ENCODE measurements at places on chromosomes 5 and 9.

- no peak for DNase-seq
Measured at GRCh38 chr5:56862909-56863308, 46.5 kb upstream of the SETD9 start.

GRCh38 chr5:123451047-123451446 lies 27.8 kb upstream of the CEP120 start:
- DNase-seq: no peak

GRCh38 chr5:176796411-176796810 lies 13.9 kb upstream of the UNC5A start:
- no peak for DNase-seq

GRCh38 chr9:123058834-123059233 lies 25.4 kb downstream of the GPR21 start:
- no peak for DNase-seq

DNA sequence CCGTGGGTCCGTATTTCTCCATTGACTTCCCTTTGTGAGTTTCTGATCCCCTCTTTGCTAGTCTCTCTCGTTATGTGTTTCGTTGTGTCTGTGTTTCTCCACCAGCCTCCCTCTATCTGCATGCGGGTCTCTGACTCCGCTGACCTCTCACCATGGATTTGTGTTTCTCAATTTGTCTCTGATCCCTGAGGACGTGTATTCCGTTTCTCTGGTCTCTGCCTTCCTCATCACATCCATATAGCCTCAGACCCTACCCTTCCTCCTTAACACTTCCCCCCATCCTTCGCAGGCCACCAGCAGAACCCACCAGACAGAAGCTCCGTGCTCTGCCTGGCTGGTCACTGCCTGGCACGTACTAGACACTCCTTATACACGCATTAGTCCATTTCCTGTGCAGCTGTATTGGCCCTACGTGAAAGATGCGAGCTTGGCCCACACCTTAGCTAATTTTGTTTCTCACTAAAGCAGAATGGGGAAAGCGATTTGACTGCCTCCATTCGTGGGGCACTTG lies 631 bp downstream of the B4GALT7 start:
- DNase-seq: no peak

GRCh38 chr5:134500699-134501430 lies 24.6 kb upstream of the JADE2 start:
- DNase-seq: no peak

DNA sequence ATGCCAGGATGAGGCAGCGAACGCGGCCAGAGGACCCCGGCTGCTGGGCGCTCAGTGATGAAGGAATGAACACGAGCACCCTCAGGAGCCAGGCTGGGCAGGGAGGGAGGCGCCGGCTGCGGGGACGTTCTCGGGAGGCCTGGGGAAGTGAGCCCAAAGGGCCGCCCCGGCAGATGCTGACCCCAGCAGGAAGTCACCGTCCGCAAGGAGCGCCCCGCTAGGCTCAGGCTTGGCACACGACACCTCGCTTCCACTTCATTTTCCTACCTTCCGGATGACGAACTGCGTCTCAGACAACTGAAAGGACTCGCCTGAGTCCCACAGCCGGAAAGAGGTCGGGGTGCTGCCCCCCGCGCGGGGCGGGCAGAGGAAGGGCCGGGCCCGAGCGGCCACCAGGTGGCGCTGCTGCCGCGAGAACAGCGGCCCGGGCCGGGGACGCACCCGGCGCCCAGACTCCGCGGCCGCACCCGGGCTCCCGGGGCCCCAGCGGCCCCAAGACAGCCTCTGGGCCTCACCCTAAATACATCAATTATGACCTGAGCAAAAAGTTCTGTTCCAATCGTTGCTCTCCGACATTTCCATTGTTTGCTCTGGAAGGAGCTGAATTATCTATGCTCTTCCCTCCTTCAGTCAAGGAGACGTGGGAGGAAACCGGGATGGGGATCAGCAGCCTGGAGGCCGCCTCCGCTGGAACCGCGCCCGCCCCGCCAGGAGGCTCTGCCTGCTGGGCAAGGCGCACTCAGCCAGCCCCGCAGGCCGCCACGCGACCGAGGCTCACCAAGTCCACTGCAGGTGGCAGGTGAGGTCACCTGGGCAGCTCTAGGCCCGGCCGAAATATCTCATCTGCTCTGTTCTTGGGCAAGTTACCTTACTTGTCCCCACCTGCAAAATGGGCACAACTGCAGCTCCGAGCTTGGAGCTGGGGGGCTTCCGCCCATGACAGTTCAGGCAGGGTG lies 107.0 kb downstream of the ZNF354C start:
- peak; percentile 50 for DNase-seq

- DNase-seq: no peak
Measured at GRCh38 chr5:37576552-37576951, 197.4 kb downstream of the WDR70 start.

DNA sequence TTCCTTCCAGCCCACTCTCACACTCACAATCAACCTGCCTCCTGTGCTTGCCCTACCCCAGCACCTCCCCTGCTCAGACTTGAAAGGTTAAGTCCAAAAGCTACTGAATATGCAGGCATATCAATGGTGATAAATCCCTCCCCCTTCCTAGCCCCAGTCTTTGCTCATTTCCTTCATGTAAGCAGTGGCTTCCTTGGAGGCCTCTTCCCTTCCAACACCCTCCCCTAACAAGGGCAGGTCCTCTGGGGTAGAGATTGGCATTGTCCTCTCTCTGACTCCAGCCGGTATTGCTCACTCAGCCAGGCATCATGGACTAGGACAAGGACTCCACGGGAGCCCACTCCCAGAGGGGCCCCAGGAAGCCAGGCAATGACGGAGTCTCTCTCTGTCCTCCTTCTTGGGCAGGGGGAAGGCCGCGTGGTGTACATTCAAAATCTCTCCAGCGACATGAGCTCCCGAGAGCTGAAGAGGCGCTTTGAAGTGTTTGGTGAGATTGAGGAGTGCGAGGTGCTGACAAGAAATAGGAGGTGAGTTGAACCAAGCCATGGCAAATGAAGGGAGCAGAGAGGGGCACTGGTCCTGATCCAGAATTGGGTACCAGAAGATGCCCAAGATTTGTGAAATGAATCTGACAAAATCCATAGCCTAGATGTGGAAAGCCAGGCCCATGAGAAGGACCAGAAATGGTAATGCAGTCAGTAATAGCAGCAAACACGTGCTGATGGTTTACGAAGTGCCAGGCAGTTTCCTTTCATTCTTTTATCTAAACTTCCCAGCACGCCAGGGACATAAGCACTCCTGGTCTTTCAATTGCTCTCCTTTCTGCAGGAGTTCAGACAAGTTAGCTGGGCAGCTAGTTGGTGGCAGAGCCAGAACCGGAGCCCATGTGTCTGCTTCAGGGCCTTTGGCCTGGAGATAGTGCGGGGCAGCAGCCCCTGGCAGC lies 102.5 kb downstream of the PDE6A start:
- DNase-seq: no peak

GRCh38 chr5:168214071-168214470 lies 77.4 kb upstream of the WWC1 start:
- no peak for DNase-seq

DNA sequence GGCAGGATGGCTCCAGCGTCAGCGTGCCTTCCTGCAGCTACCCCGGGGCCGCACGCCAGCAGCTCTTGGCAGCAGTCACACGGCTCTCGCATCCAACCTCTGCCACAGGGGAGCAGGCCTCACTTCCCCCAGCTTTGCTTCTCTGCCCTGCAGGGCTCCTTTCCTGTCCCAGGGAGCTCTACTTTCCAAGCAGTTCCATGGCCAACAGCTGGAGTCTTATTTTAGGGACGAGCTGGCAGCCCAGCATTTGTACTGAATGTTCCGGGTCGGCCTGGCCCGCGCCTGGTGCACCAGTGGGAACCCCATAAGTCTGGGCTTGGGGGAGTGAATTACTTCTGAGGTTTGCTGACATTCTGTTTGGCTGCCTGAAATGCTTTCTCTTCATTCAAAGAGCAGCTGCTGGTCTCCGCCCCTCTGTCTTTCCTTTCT lies 34.6 kb downstream of the GADD45G start:
- DNase-seq: no peak

GRCh38 chr9:126722252-126722921 lies 82.5 kb upstream of the ZBTB43 start:
- DNase-seq: no peak

- no peak for DNase-seq
Measured at GRCh38 chr5:16542236-16542635, 74.6 kb downstream of the RETREG1 start.

- DNase-seq: peak; percentile 23
Measured at GRCh38 chr5:132689513-132689912, 15.7 kb downstream of the IL4 start.

DNA sequence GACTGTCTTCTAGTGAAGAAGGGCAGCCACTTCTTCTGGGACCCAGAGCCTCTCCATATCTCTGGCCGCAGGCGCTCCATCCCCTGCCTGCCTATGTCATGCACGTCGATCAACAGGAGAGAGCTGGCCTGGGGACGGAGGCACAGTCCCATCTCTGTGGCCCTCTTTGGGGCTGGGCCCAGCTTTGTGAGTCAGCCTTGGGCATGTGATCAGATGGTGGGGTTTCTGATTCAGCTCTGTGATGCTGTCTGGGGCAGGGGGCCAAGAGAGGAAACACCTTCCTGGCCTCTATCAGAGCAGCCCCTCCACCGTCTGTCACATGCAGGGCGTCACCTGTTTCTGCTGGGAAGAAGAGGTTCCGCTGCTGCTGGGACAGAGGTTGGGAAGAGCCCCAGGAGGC lies 72.6 kb downstream of the MVB12B start:
- no peak for DNase-seq

DNA sequence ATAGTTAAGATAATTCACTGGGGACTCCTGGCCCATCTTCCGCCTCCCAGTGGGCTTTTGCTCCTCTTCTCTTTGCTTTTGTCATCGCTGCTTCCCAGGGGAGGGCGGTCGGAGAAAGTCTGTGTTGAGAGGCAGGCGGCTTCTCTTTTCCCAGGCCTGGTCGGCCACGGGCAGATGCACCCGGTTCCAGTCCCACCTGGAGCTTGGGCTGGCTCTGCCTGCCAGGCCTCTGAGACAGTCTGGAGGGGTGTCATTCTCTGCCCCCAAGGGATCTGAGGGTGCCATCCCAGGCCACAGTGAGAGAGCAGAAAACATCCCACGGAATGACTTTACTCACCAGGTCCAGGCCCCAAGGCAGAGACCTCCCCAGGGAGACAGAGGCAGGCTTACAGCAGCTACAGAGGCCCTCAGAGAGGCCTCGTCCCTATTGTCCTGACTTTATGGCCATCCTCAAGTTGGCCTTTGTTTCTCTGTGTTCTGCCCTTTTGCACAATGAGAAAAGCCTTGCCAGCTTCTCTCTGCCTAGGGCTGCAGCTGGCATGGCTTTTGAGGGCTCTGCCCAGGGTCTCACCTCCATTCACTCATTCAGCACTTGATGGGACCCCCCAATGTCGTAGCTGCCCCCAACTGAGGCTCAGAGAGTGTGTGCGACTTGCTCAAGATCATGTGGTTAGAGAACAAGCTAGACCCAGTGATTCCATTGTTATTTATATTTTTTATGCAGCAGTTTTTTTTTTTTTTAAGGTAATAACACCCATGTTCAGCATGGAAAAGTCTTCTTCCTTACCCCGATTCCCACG lies 44.2 kb upstream of the BOD1 start:
- no peak for DNase-seq

- no peak for DNase-seq
Measured at GRCh38 chr9:22009506-22009867, 382 bp upstream of the CDKN2B start.

GRCh38 chr9:80134487-80134886 lies 562.7 kb downstream of the TLE4 start:
- DNase-seq: no peak

- peak; percentile 90 for DNase-seq
Measured at GRCh38 chr9:503881-504852, 289.5 kb downstream of the DOCK8 start.

- no peak for DNase-seq
Measured at GRCh38 chr5:97101189-97101910, 41.1 kb downstream of the LIX1 start.

DNA sequence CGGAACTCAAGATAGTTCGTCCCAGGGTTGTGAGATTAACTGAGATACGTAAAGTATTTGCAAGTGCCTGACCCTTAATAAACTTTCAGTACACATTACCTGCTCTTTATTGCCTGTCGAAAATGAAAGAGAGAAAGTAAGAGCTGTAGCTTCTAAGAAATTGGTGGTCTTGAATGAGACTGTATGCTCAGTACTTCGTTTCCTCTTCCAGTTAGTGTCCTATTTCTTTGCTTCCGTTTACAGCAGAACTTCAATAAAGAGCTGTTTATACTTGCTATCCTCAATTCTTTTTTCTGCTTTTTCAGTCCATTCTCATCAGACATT lies 534 bp downstream of the SRFBP1 start:
- no peak for DNase-seq

DNA sequence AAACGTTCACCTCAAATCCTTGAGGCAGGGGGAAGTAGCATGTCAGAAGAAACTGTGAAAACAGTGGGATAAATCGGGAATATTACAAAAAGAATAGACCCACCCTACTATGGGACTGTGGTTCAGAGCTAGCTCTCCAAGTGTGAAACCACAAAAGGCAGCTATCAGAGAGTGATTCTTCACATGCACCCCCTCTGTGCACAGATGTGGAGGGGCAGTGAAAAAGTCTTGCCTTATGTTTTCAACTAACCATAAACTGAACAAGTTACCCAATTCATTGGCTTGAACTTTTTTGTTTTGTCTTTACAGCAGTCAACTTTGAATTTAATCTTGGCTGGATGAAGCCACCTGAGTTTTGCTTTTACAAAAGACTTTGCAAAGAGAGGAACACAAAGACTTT lies 98.8 kb upstream of the NR4A3 start:
- DNase-seq: no peak

DNA sequence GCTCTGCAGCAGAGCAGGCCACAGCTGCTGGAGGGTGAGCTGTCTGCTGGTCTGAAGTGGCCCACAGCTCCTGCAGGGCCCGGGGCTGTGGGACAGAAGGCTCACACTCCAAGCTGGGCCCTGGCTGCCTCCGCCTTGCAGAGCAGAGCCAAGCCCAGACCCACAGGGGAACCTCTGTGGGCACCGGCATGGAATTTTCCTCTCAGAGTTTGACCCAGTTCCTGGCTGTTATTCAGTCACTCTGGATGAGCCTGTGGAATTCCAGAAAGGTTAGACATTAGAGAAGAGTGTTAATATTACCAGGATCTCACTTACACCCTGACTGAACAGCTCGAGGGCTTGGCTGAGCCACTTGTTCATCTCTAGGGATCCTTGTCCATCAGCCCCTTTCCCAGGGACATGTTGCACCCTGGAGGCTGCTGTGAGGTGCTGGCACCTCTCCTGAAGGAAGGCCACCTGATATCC lies 17.5 kb downstream of the IL9 start:
- no peak for DNase-seq

DNA sequence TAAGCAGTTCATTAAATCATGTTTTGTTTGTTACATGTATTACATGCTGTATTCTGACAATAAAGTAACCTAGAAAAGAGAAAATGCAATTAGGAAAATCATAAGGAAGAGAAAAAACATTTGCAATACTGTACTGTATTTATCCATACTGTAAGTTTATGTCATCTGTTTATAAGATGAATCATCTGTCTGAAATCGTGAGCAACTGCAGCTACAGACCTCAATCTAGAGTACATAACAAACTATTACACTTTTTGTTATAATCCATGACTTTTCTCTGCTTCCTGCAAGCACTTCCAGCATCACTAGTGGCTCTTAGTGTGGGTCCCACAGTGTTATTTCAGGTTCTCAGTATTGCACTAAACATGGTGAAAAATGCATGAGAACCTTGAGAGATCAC lies 144.4 kb upstream of the NR4A3 start:
- DNase-seq: no peak

GRCh38 chr5:117333011-117333410 lies 758.4 kb upstream of the SEMA6A start:
- DNase-seq: no peak

GRCh38 chr5:51650824-51651223 lies 267.6 kb downstream of the ISL1 start:
- DNase-seq: no peak

GRCh38 chr9:77488439-77489126 lies 159.5 kb downstream of the GNA14 start:
- DNase-seq: no peak

- no peak for DNase-seq
Measured at GRCh38 chr9:129471201-129472019, 149.5 kb downstream of the C9orf50 start.
